ENCODE measurements at places on chromosomes 12 and 14.

DNA sequence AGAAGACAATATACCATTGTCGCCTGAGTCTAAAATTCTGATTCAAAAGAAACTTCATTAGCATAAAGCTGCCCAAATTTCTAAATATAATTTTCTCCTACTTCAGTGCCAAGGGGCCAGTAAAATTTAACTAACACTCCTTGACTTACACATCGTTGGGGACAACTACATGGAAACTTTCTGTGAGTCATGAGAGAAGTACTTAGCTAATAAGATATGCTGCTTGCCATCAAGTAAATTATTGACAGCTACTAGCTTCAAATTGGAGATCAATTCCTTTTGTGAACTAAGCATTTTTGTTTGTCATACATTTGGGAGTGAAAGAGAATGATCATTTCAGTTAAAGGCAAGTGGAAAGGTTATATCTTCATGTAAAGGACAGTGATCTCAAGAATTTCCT is 373.3 kb downstream of the MDGA2 start:
- no peak for DNase-seq

DNA sequence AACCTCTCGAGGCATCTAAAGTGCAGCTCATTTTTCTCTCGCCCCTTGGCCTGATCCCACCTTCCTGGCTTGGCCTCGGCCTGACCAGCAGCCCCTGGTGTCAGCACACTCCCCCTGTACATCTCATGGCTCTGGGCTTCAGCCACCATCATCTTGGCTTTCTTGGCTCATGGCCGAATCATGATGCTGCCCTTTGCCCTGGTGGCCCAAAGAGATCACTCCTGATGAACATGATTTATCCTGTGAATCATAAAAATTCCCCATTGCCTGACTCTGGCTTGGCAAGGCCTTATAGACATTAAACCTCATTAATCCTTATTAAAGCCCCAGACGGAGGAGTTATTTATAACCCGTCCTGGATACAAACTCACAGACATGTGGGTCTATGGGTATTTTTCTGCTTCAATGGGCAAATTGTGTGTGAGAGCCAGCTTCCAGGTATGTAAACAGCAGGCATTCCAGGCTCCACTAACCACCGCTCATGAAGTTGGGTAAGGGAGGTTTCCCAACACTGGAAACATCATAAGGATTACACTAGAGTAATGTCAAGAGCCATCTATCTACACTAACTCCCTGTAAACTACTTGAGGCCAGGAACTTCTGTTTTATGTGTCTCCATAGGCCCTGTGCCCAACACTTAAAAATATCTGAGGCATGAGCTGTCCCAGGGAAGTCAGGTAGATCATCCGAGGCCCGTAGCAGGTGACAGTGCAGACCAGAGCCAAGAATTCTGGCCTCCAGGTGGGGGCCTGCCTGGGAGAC is 171.2 kb downstream of the TTC8 start:
- peak; percentile 66 for DNase-seq

GRCh38 chr12:66340131-66340530 is 37.8 kb downstream of the HELB start:
- no peak for DNase-seq

GRCh38 chr12:28787151-28787550 is 361.9 kb upstream of the FAR2 start:
- DNase-seq: no peak

GRCh38 chr12:92762773-92763172 is 60.0 kb downstream of the PLEKHG7 start:
- no peak for DNase-seq

- no peak for DNase-seq
Measured at GRCh38 chr14:60455875-60456274, 30.0 kb downstream of the C14orf39 start.

DNA sequence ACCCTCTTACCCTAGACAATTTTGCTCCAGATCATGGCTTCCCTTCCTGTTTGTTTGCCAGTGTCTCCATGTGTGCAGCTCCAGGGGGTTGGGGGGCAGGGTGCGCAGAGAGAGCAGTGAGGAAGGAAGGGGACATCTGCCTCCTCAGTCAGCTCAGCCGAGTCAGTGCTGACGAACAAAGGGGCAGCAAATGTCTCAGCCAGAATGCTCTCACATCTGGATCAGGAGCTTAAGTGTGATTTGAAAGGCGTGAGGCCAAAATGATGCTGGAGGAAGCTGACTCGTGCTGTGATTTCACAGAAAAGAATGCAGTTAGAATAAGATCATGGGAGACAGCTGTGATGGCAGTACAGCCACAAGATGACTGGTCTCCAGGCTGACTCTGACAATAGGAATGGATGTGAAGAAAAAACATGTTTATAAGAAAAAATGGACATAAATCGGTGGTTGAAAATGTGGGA is 27.1 kb upstream of the CDK17 start:
- DNase-seq: peak; percentile 82

DNA sequence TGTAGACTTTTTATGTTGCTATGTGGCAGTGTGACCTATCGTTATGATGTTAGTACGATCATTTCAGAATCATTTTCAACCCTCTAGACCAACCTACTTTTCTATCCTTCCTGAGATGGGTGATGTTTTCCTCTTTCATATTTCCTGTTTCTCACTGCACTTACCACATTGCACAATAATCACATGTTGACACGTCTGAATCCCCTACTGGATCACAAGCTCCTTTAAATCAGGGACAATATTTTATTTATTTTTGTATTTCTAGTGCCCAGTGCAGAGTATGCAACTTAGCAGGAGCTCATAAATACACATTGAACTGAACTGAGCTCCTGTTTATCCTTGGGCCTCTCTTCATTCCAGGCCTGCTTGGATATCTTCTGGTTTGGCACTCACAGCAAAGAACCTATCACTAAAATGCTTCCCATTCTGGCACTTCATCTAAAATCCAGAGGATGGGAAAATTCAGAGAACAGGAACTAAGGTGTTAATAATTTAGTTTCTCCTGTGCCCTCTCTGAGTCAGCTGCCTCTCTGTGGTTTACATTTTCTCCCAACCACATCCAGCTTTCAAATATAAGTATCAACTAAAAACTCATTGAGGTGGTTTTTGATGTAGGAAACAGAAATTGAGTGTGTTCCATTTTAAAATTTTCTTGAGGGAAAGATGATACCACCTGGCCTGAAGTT is 69.4 kb upstream of the DYRK2 start:
- no peak for DNase-seq

DNA sequence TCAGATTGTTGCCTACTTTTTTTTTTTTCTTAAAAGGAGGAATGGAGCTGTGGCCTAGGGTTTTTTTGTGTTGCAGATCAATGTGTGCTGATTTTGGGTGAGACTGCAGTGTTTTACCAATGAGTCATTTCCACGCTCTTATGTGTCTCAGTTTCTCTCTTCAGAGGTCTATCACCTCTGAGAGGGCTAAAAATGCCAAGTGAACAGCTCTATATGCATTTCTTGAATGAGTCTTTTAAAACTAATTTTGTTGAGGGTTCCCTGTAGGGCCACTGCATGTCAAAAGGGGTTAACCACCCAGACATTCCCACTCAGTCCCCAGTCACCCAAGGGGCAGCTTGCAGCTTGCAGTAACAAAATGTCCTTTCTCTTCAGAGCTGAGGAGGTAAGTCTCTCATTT is 24.3 kb upstream of the GLIPR1L2 start:
- no peak for DNase-seq

GRCh38 chr12:76173756-76174155 is 89.3 kb upstream of the NAP1L1 start:
- DNase-seq: no peak

GRCh38 chr14:94600148-94600545 is 12.0 kb upstream of the SERPINA3 start:
- DNase-seq: no peak

- no peak for DNase-seq
Measured at GRCh38 chr14:35576260-35576659, 42.3 kb downstream of the INSM2 start.

- DNase-seq: no peak
Measured at GRCh38 chr14:100618763-100619320, 31.6 kb upstream of the BEGAIN start.

DNA sequence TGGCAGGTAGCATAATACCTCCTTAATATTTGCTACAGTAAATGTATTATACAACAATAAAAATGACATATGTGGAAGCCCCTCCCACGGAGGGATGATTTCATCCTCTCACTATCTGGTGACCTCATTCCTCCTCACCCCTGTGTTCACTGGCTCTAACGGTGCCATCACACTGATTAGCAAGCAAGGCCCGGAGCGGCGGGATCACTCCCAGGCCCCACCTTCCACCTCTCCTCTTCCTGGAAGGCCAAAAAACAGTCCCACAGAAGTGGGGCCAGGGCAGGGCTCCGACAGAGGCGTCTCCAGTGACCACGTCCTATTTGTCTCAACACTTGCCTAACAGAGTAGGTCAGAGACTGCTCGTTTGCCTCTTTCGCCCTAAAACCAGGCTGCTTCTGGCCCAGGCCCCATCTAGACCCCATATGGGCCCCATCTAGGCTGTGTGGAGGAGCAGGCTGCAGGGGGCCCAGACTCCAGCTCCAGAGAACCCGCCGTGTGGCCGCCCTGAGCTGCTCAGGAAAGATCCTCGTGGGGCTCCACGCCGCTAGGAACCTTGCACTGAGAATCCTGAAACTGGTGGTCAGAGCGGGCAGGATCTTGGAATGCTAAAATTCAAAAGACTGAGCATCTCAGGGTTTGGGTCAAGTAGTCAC is 3.7 kb downstream of the SELPLG start:
- DNase-seq: peak; percentile 67

DNA sequence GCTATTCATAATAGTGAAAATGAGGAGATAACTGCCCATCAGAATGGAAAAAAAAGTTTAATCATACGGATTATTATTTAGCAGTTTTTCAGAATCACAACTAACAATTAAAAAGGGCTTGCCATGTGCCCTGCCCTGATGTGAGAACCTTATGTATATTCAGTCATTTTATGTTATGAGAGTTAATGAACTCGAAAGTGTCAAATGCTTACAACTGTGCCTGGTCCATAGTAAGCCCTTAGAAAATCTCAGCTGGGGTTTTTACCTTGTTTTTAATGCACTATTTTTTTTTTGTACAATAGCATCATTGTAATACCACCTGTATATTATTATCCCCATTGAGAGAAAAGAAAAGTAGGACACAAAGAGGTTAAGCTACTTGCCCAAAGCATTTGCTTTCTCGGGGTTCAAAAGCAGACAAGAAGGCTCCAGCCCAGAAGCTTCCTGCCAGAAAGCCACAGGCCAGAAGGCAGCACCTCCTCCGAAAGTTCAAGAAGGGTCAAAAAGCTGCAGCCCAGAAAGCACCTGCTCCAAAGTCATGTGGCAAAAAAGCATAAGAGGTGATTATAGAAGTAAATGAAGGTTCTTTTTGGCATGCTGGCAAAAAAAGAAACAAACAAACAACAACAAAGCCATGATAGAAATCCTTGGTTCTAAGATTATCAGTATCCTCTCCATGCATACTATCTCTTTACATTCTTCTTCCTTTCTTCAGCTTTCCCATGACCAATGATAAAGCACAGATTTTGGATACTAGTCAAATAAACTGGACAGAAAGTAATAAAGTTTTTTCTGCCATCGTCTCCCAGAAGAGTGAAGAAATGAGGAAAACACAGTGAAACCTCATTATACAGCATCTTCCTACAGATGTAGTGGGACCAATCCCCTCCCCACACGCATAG is 59.1 kb upstream of the NAP1L1 start:
- no peak for DNase-seq

DNA sequence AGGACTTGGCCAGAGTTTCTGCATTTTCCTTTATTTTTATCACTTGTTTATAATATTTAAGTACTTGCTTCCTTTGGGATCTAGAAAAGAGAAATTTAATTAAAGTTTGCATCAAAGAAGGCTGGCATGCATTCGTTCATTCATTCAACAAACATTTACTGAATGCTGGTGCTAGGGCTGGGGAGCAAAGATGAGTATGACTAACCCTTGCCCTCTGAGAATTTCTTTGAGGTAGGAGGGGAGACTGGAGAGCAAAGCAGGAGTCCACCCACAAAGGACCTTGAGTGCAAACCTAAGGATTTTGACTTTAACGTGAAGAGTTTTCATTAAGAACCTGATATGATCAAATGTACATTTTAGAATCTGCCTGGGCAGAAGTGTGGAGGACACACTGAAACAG is 16.1 kb upstream of the NT5DC3 start:
- no peak for DNase-seq

- no peak for DNase-seq
Measured at GRCh38 chr14:66507181-66507721, 696 bp upstream of the GPHN start.

DNA sequence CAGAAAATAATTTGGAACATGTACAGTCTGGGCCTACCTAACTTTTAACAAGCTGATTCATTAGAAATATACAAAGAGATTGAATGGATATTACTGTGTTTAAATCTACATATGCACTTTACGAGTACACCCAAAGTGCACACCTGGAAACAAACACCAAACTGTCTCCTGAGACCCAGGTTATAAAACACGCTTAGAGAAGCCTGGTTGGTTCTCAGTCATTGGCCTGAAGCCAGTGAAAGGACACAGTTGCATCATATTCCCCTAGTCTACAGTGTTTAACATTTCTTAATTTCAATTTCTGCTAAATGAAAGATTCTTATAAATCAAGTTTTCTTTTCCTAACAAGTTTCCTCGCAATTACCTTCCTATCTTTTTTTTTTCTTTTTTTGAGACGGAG is 209.5 kb downstream of the FBXL14 start:
- no peak for DNase-seq

DNA sequence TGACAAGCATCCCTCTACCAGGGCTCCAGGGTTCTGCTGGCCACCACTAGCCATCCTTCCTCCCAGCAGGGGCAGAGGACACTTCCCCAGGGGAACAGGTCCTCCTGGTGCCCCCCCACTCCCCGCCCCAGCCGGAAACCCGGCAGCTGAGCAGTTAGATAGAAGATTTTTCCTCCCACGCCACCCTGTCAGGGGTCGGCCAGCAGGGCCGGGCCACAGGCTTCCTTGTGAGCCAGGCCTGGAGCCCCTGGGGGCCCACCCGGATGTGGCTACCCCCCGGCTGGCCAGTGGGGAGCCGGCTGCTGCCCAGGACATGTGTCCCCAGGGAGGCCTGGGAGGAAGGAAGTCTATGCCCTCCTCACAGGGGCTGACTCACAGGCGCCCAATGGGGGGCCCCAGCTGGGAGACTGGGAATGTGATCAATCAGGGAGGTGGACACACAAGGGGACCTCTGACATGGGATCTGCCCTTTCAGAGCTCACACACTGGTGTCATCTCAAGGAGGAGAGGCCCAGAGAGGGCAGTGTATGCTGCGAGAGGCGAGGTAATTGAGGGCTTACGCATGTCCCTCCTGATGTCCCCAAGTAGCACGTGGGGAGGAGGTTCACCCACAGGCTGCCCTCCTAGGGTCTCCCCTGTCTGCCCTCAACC is 4.2 kb downstream of the SH2B3 start:
- no peak for DNase-seq

DNA sequence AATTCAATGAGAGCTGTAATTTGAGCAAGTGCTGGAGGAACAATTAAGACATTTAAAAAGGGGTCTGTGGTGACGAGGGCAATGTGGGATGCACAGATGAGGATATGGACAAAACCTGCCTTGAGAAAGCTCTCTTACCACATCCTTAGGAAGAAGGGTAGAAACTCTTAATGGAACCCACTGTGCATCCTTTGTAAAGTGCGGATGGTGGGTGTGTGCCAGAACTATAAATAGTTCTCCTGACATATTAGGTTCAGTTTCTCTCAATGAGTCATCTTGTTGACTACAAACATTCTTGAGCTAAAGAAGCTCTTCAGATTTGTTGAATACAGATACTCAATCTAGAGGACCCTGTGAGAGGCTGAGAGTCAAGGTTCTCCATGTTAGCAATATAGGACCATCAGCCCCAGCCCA is 106.1 kb upstream of the ANO4 start:
- no peak for DNase-seq

GRCh38 chr14:75127903-75128595 is 1.2 kb upstream of the NEK9 start:
- DNase-seq: no peak

GRCh38 chr12:5912437-5913334 is 32.4 kb downstream of the ANO2 start:
- DNase-seq: no peak

Data from AG08396 (cell line).